ENCODE measurements at places on chromosomes 1 and 21. TPM values are rescaled to one million over a fixed set of nuclear protein-coding genes. Genes with fewer than 3 reads are reported as not detected.

DNA sequence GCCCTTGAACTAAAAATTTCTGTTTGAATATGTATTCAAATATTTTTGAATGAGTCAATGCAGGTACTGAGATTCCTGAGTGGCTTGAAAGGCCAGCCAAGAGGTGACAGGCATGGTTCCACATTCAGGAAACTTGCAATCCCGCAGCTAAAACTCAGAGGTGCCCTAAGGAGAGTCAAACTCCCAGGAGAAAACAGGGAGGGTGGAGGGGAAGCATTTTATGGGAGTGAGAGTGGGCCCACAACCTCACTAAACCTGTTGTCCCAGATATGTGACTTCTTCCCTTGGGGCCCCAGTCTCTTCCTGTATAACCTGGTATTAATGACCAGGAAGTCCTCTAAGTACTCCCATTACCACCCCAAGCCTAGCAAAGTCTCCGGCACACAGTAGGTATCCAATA, 189.6 kb downstream of the PLPP3 start:
- no peak for DNase-seq

- DNase-seq: no peak
Observed at GRCh38 chr1:24596401-24596880, 40.6 kb downstream of the NCMAP start.

- peak; percentile 87 for DNase-seq
Observed at GRCh38 chr1:21586846-21587601, 77.8 kb downstream of the ALPL start.

GRCh38 chr1:147611021-147611426, 59.3 kb downstream of the ACP6 start:
- DNase-seq: no peak

DNA sequence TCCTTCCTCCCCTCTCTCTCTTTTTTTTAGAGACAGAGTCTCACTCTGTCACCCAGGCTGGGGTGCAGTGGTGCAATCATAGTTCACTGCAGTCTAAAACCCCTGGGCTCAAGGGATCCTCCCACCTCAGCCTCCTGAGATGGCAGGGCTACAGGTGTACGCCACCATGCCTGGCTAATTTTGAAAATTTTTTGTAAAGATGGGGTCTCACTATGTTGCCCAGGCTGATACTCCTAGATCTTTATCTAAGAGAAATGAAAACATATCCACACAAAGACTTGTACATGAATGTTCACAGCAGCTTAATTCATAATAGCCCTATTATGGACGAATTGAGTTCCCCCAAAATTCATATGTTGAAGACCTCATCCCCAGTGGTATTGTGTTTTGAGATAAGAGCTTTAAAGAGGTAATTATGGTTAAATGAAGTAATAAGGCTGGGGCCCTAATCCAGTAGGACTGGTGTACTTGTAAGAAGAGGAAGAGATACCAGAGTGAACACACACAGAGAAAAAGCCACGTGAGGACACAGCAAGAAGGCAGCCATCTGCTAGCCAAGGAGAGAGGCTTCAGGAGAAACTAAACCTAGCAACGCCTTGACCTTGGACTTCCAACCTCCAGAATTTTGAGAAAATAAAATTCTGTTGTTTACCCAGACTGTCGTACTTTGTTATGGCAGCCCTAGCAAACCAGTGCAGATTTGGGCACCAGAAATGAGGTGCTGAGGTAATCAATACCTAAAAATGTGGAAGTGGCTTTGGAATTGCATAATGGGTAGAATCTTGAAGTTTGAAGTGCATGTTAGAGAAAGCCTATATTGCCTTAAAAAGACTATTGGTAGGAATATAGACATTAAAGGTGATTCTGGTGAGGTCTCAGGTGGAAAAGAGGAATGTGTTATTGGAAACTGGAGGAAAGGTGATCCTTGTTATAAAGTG, 13.2 kb downstream of the IFNLR1 start:
- no peak for DNase-seq

- DNase-seq: peak; percentile 88
Observed at GRCh38 chr21:43323244-43324005, 103.5 kb downstream of the SIK1 start.

Gene RNU11
- total RNA-seq: not detected
